ENCODE measurements at places on chromosomes 16 and 17.
A peak's percentile ranks its signal among the peaks of the same experiment; 100 is the strongest.

DNA sequence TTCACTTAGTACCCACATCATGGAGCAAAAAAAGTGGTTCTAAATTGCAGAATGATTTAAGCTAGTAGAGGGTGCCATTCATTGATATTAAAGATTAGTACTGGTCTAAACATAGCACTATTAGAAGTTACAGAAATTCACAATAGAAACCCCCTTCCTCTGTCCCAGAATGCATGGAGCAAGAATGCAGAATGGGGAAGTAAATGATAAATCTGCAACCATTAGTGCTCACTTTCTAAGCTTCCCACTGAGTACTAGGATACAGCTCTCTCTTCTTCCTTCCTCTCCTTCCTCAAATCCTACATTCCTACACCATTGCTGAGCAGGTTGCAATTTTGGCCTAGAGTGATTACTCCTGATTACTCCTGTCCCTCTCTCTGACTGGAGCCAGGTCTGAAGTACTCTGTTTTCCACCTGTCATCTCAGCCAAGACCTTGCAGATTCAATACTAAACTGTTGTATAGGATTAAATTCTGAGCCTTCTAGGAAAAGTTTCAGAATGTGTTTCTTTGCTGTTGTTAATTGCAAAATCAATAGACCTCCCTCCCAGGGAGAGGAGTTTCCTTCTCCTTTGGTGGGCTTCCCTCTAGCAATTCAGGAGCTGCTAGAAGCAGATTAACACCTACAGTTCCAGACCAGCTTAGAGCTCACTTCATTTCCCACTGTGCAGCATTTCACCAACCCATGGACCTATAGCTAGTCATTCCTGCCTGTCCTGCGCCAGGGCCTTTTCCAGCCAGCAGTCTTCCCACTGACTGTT, 165.5 kb upstream of the TBX2 start:
- no peak overlapping the region for H3K27ac ChIP-seq
- peaks cover 10% of the 10 kb centered on the region for H3K4me1 ChIP-seq
- no peak overlapping the region for H3K4me3 ChIP-seq
- H3K36me3 ChIP-seq = no peaks in the 10 kb centered on the region

DNA sequence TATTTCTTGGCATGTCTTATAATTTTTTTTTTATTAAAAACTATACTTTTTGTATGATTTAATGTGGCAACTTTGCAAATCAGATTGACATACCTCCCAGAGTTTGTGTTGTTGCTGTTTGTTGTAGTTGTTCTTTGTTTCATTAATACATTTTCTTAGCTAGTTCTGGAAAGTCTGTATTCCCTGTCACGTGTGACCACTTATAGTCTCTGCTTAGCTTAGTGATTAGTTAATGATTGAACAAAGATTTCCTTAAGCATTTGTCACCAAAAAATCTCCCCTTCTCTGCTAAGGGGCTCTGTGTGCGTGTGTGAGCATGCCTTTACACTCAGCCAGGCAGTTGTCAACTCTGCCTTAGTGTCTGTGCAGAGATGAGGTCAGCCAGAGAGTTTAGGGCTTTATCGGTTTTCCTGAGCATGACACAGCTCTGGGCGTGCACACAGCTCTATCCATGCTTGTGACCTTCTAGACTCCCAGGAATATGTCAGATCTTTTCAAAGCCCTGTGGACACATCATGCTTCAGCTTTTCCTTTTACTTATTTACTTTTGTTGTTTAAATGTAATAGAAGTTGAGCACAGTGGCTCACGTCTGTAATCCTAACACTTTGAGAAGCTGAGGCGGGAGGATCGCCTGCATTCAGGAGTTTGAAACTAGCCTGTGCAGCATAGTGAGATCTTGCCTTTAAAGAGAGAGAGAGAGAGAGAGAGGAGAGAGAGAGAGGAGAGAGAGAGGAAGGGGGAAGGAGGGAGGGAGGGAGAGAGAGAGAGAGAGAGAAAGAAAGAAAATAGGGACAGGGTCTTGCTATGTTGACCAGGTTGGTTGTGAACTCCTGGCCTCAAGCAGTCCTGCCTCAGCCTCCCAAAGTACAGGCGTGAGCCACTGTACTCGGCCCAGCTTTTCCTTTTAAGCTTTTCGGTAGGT, 21.9 kb downstream of the DNAI2 start:
- H3K27ac ChIP-seq = no peak overlapping the region
- H3K4me1 ChIP-seq = no peaks in the 10 kb centered on the region
- DNase-seq = no peak

DNA sequence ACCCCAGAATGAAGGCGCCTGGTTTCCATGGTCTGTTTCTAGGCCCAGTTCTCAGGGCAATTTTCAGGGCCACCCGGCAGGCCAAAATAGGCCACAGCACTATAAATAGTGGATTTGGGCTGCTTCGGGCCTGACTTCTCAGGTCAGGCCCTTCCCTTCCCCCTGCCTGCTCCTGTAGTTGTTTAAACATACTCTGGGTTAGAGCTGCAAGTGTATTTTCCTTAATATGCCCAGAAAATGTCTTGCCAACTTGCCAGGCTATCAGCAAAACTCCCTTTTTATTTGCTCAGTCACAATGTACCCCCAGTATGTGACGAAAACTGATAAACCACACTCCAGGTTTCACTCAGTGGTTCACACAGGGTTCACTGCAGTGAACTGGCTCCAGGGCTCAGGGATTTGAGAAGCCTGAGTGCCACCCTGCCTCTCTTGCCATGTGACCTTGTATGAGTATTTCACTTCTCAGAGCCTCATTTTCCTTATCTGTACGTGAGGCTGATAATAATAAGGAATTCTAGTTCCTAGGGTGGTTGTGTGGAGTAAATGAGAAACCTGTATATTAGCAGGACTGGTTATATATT, 76.5 kb downstream of the GPRC5B start:
- H3K36me3 ChIP-seq = no peaks in the 10 kb centered on the region
- DNase-seq = no peak
- peak overlapping the region; percentile 49 for H3K27ac ChIP-seq
- H3K4me3 ChIP-seq = no peak overlapping the region
- H3K4me1 ChIP-seq = peaks cover 33% of the 10 kb centered on the region

- H3K27ac ChIP-seq = peak overlapping the region; percentile 94
- DNase-seq = peak; percentile 43
- H3K4me1 ChIP-seq = peaks cover 42% of the 10 kb centered on the region
- H3K4me3 ChIP-seq = peak overlapping the region; percentile 99
Observed at GRCh38 chr16:30066761-30067583, 1.4 kb downstream of the ALDOA start.

DNA sequence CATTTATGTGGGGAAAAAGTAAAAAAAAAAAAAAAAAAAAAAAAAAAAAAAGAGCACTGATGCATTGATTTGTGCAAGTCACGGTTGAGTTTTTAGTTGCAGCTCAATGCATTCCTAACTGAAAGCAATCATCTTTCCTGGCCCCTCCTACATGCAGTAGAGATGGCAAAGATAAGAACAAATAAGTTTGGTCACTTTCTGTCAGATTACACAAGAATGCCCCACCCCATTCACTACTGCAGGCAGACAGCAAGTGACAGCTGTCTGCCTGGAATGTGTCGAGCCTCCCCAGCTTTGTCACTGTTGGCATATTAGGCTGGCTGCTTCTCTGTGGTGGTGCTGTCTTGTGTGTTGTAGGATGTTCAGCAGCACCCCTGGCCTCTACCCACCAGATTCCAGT, 243.5 kb downstream of the FOXL1 start:
- no peak overlapping the region for H3K4me3 ChIP-seq
- H3K36me3 ChIP-seq = no peaks in the 10 kb centered on the region
- H3K27ac ChIP-seq = no peak overlapping the region

GRCh38 chr17:61411011-61411260, 11.3 kb downstream of the TBX2 start:
- H3K27me3 ChIP-seq = peaks cover 68% of the 10 kb centered on the region
- H3K36me3 ChIP-seq = no peaks in the 10 kb centered on the region
- no peak for DNase-seq
- H3K27ac ChIP-seq = no peak overlapping the region
- H3K4me3 ChIP-seq = peak overlapping the region; percentile 82

GRCh38 chr16:62732092-62732491, 695.9 kb upstream of the CDH8 start:
- no peak overlapping the region for H3K4me3 ChIP-seq
- no peak overlapping the region for H3K27ac ChIP-seq
- H3K36me3 ChIP-seq = no peaks in the 10 kb centered on the region
- no peaks in the 10 kb centered on the region for H3K4me1 ChIP-seq
- no peaks in the 10 kb centered on the region for H3K27me3 ChIP-seq

GRCh38 chr17:72362376-72363088, 241.7 kb downstream of the SOX9 start:
- no peaks in the 10 kb centered on the region for H3K27me3 ChIP-seq
- H3K4me1 ChIP-seq = no peaks in the 10 kb centered on the region
- DNase-seq = no peak
- no peak overlapping the region for H3K4me3 ChIP-seq

DNA sequence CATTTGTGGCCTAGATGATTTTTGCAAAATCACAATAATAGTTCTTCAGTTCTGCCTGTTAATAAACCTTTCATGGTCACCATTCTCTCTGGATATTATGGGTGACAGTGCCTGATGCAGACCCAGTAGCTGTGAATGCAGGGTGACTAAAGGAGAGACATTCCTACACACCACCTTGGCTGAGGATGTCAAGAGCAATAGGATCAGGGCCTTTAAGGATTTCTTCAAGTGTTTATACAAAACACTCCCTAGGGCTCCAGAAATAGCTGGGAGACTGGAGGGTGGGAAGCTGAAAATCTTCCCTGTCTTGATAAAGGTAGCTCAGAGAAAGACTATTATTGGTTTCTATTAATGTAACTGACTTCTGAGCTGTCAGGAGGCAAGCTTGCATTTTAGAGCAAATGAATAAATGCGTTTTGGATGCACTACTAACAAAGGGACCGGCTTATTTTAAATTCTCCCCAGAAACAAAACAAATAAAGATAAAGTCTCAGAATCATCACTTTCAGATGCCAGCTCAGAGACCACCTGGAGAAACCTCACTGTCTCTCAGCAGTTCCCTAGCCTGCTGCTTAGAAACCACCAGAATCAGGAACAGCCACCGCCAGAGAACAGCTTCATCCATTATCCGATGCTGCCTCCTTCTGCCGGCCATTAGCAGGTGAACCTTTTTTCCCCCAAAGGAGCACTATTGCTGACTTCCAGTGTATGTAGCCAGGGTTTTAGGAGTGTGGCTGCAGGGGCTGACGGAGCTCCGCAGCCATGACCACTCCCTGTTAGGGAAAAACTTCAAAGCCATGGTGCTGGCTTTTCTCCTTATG, 171.4 kb upstream of the DYNLRB2 start:
- H3K27ac ChIP-seq = no peak overlapping the region
- DNase-seq = no peak
- no peaks in the 10 kb centered on the region for H3K36me3 ChIP-seq
- H3K4me1 ChIP-seq = no peaks in the 10 kb centered on the region

DNA sequence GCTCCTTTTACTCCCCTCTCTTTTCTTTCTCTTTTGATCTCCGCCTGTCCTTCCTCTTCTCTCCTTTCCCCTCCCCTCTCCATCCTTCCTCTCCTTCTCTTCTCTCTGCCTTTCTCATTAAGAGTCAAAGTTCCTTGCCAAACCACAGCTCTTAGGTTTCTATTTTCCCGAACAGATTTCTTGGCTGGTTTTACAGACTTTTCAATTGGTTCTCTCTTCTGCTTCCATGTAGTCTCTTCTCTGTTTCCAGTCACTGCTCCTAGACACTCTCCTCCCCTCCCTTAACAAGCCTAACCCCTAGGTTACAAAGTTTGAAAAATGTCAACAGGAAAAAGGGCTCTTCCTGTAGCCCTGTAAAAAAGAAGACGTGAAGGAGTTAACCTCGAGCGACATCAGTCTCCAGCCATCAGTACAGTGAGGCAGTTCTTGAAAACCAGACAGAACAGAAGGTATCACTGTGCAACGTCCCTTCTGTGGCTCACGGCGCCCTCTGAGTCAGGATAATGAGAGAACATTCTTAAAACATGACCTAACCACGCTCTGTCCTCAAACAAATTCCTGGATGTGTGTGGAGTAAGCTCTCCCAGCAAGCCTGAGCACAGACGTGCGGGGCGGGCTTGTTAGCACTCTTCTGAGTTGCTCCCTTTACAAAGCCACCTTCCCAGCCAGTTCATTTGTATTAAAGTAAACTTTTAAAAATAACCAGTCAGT, 11.6 kb upstream of the MARCHF10 start:
- H3K36me3 ChIP-seq = no peaks in the 10 kb centered on the region
- H3K4me1 ChIP-seq = no peaks in the 10 kb centered on the region
- no peak overlapping the region for H3K4me3 ChIP-seq
- no peaks in the 10 kb centered on the region for H3K27me3 ChIP-seq

All from CD14-positive monocyte (primary cell).